ENCODE measurements at places on chromosomes 2 and 18.

- DNase-seq, result peak; percentile 42
Observed at GRCh38 chr18:70489986-70490933, 201.4 kb downstream of the SOCS6 start.

GRCh38 chr18:2956056-2956455 lies 56.9 kb downstream of the LPIN2 start:
- no peak for DNase-seq

- DNase-seq, result no peak
Observed at GRCh38 chr2:42572297-42573081, 4.1 kb downstream of the MTA3 start.

- no peak for DNase-seq
Observed at GRCh38 chr2:209307161-209308001, 116.5 kb upstream of the MAP2 start.

DNA sequence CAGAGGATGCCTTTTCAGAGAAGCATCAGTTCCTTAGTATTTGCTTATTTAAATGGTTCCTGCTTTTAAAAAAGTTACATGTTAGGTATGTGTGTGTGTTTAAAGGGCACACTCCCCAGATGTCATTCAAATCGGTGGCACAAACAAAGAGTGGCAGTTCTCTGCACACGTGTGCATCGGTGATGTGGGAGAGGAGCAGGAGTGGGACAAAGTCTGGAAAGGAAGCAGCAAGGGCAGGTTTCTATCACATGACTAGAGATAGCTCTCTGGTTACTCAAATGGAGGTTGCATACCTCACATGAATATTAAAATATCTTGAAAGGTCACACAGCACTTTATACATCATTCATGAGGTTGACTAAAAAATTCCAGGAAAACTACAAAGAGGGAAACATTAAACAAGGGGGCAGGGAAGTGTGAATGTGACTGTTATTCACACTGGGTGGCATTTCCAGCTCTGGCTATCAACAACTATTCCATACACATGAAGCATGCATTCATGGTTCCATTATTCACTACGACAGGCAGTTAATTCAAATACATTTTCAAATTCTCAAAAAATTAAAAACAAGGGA lies 64.7 kb downstream of the SEPTIN10 start:
- DNase-seq, result no peak

DNA sequence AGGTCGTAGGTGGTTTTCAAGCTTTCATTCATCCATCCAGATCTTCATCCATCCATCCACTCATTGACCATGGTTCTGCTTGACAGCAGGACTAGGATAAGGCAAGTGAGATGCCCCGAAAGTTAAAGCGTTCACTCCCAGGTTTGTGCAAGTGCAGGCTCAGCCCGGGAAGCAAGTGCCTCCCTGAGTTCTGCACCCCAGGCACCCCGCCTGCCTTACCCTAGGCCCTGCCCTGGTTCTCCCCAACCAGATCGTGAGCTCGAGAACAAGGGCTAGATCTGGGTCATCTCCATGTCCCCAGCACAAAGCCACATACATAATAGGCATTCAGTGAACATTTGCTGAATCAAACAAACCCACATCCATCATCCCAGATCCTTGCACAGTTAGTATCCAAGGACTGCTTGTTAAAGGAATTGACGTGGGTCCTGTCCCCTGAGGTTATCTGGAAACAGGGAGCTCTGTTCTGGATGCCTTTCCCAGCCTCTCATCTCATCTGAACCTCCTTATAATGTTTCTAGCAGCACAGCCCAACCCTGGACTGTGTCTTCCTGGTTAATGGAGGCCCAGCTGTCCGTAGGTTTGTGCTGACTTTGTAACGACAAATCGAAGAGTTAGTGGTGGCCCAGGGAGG lies 116.1 kb upstream of the GPC1 start:
- no peak for DNase-seq

DNA sequence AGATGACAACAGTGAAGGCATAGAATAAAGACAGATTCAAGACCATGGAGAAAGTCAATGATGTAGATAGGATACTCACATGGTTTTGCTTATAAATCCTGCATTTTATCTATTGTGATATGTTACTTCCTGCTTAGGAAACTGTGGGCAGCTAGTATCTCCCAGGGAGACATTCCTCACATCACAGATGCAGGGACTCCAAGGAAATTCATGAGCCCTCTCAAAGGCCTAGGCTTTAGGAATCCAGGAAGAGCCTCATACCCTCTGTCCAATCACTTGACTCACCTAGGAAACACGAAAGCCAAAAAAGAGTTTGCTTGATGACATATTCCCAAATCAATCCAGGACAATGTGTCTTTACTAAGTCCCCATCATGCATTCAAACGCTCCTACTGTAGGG lies 247.8 kb upstream of the KLHL29 start:
- DNase-seq, result no peak

DNA sequence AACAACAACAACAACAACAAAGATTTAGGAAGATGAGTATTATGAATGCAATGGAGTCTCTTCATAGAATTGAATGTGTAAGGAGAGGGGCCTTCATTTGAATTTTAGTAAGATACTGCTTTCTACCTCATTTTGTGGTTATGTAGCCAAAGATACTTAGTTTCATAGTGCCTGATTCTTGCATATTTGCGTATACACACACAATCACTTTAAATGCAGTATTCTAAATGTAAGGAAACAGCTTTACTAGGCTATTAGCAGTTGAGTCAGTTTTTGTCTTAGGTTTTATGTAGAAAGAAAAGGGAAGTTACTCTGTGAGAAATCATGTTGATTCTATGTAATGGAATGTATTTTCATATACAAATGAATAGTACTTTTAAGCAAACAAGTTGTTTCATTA lies 80.5 kb downstream of the HAUS1 start:
- no peak for DNase-seq

DNA sequence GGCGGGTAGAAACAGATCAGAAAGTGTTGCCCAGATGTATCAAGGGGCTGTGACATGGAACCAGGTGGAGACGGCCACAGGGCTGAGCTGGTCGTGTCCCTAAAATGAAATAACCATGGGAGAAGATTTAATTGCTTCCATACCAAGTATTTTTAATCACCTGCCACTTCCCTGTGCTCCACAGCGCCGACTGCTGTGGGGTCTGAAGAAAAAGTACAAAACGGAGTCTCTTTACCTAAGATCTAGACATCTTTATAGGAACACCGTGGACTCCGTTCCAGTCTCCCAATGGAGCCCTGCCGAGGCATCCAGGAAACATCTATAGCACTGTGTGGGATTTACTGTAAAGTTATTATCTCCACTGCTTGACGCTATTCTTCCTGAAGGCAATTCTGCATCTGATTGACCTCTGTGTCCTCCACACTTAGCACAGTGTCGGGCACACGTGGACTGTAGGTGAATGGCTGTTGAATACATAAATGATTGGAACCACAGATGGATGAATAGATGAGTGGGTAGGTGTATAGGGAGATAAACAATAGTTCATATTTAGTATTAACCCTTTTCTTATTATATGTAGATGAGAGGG lies 21.6 kb upstream of the GYPC start:
- DNase-seq, result no peak

DNA sequence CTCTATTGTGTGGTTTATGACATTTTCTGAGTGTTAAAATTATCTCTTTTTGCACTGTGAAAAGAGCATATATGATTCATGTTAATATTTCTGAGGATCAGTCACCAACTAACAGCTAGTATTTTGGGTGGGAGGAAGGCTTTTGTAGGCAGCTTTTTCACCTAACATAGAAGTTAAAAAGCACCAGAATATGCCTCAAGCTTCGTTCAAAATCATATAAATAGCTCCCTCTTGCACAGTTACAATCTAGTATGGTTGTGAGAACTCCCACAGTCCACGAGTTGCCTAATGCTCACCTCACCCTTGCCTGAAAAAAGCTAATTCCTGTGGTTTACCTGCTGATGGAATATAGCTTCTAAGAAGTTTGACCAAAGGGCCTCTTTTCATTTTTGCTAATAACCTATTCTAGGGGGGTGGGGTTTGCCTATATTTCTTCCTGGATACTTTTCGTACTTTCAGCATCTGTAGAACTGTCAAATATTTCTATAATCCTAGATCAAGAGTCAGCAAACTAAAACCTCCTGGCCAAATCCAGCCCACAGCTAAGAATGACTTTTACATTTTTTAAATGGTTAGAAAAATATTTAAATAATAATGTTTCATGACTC lies 167.1 kb upstream of the FOSL2 start:
- no peak for DNase-seq

- DNase-seq, result no peak
Observed at GRCh38 chr2:185967335-185967734, 228.7 kb downstream of the FSIP2 start.

- no peak for DNase-seq
Observed at GRCh38 chr2:170925923-170926322, 3.1 kb upstream of the GORASP2 start.

DNA sequence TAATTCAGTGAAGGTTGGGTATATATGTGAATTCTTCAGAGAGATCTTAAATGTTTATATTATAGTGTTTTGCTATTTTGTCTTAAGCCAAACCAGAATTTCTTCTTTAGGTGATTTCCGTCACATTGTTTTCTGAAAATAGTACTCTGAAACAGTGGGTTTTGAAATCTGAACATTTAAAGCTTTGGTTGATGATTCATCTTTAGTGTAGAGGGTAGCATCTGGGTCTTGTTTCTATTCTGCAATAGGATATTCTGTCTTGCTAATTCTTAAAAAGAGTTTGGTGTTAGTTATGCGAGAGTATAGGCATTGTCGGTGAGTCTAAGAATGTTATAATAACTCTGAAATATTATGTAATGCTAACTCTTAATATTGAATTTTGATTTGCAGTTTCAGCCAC lies 69.6 kb upstream of the FAM237A start:
- no peak for DNase-seq

GRCh38 chr2:10688921-10689807 lies 611 bp downstream of the NOL10 start:
- DNase-seq, result no peak

DNA sequence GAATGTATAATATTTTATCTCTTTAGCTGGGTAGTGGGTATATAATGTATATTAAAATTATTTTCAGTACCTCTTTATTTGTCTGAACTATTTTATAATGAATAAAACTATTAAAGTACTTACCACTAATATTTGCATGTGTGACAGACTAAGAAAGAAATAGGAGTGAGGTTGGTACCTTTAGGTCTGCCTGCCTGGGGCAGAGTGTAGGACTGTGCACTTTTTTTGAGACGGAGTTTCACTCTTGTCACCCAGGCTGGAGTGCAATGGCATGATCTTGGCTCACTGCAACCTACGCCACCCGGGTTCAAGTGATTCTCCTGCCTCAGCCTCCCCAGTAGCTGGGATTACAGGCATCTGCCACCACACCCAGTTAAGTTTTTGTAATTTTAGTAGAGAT lies 18.8 kb downstream of the NCOA1 start:
- DNase-seq, result no peak

DNA sequence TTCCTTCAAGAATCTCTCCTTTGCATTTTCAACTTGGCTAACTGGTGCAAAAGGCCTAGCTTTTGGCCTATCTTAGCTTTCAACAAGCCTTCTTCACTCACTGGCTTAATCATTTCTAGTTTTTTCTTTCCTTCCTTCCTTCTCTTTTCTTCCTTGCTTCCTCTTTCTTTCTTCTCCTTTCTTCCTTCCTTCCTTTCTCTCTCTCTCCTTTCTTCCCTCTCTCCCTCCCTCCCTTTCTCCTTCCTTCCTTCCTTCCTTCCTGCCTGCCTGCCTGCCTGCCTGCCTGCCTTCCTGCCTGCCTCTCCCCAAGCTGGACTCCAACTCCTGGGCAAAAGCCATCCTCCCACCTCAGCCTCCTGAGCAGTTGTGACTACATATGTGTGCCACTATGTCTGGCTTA lies 176.2 kb upstream of the APCDD1 start:
- DNase-seq, result no peak

- peak; percentile 2 for DNase-seq
Observed at GRCh38 chr2:118520246-118520645, 327.2 kb downstream of the EN1 start.

GRCh38 chr2:69844560-69844959 lies 15.1 kb downstream of the GMCL1 start:
- no peak for DNase-seq

GRCh38 chr2:102803041-102803896 lies 41.4 kb downstream of the TMEM182 start:
- DNase-seq, result no peak

- DNase-seq, result no peak
Observed at GRCh38 chr2:84481702-84482101, 22.6 kb upstream of the SUCLG1 start.

- no peak for DNase-seq
Observed at GRCh38 chr2:194559964-194560363, 1097.1 kb upstream of the SLC39A10 start.

DNA sequence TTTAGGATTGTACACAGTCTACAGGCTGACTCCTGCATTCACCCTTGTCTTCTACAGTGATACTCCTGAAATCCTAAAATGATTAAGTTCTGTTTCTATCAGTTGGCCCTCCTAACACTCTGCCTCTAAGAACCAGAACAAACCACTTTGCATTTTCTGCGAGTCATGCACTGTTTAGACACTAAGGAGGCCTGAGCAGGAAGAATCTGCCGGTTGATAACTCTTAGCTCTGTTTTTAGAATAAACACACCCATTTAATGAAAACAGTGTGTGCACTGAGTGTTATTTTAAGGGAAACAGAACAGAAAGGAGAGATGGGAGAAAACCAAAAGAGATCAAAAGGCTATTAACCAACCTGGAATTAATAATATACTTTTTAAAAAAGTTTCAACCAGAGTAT lies 22.9 kb upstream of the SSB start:
- DNase-seq, result no peak

- DNase-seq, result no peak
Observed at GRCh38 chr2:147589127-147589526, 255.7 kb upstream of the ACVR2A start.

DNA sequence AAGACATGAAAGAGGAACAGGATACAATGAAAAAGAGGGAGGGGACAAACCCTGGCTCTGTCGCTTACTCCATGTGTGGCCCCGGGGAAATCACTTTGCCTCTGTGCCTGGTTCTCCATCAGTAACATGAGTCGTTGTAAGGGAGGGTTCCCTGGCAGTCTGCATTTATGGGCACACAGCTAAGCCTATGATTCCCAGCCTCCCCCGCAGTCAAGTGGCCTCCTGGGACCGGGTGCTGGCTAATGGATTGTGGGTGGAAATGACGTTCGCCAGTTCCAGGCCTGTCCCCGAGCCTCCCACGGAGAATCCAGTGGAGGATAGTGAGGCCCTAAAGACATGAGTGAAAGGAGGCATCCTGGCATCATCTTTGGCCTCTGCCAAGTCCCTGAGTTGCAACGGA lies 42.7 kb downstream of the SFXN5 start:
- DNase-seq, result no peak

- no peak for DNase-seq
Observed at GRCh38 chr2:237253046-237253702, 160.8 kb downstream of the COL6A3 start.

DNA sequence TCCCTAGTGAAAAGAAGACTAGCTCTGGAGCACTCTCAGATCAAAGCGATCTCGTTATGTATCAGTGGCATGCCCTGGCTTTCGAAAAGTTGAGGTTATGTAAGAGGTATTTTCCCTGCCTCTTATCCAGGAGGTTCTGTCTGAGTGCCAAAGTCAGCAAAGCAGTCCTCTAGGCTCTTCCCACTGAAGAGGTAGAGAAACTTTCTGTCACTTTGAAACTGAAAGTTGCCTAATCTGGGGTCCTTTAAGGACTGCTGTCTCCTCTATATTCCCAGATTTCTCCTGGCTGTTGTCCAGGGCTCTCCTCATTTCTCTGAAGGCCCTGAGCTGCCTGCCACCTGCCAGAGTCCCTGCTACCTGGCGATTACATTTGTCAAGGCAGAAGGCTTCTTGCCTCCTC lies 96.3 kb downstream of the B3GNT2 start:
- DNase-seq, result no peak
